Adrenal gland (tissue), 19 donors: ENCODE measurements at places on chromosomes 3 and 15. TPM values are rescaled to one million over a fixed set of nuclear protein-coding genes. Genes with fewer than 3 reads are reported as not detected.

- DNase-seq, result no peak
Measured at GRCh38 chr15:99635794-99636193, 70.0 kb downstream of the MEF2A start.

DNA sequence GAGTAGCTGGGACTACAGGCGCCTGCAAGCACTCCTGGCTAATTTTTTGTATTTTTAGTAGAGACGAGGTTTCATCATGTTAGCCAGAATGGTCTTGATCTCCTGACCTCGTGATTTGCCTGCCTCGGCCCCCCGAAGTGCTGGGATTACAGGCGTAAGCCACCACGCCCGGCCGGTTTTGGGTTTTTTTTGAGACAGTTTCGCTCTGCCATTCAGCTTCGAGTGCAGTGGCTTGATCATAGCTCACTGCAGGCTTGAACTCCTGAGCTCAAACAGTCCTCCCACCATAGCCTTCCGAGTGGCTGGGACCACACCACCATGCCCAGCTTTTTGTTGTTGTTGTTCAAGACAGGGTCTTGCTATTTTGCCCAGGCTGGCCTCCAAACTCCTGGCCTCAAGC, 16.0 kb upstream of the SCAP start:
- no peak for DNase-seq

GRCh38 chr15:31598620-31599019, 272.0 kb downstream of the KLF13 start:
- DNase-seq, result no peak

The IFT122 gene
- total RNA-seq, result 38.4 TPM

The HCLS1 gene
- total RNA-seq, result 99.3 TPM

The SLC24A5 gene
- not detected for total RNA-seq

The SLC22A13 gene
- not detected for total RNA-seq
